ENCODE measurements at places on chromosomes 12 and 14.

- H3K27ac ChIP-seq = no peak overlapping the region
- H3K36me3 ChIP-seq = no peaks in the 10 kb centered on the region
- no peak for DNase-seq
These were observed 4.7 kb downstream of the ASIC1 start for GRCh38 chr12:50061946-50062686.

DNA sequence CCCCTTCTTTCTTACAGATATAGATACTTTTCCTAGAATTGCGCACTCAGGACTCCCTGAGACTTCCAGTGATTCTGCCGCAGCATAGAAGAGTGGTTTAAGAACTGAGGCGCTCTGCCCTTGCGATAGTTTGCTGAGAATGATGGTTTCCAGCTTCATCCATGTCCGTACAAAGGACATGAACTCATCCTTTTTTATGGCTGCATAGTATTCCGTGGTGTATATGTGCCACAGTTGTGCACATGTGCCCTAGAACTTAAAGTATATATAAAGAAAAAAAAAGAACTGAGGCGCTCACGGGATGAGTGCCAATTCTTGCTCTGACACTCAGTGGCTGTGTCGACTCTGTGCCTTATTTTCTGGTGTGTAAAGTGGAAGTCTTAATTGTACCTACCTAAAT is 1.4 kb upstream of the CPM start:
- H3K36me3 ChIP-seq = no peaks in the 10 kb centered on the region
- H3K27me3 ChIP-seq = peaks cover 7% of the 10 kb centered on the region
- no peak overlapping the region for H3K4me3 ChIP-seq
- H3K4me1 ChIP-seq = peaks cover 12% of the 10 kb centered on the region
- no peak overlapping the region for H3K27ac ChIP-seq

- H3K27me3 ChIP-seq = peaks cover 4% of the 10 kb centered on the region
- DNase-seq = no peak
- H3K4me1 ChIP-seq = no peaks in the 10 kb centered on the region
- no peak overlapping the region for H3K27ac ChIP-seq
- H3K36me3 ChIP-seq = no peaks in the 10 kb centered on the region
These were observed 27.7 kb downstream of the PPP1R13B start for GRCh38 chr14:103819503-103820307.

DNA sequence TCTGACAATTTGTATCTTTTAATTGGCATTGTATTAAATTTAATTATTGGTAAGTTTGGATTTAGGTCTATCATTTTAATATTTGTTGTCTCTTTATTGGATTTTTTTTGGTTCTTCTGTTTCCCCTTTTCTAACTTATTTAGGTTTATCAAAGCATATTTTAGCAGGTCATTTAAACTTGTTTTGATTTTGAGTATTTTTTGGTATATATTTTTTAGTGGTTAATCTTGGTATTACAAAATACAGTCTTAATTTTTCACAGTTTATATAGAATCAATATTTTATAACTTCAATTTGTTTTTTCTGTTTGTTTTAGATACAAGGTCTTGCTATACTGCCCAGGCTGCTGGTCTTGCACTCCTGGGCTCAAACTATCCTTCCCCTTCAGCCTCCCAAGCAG is 15.5 kb upstream of the ADGRD1 start:
- H3K27me3 ChIP-seq = no peaks in the 10 kb centered on the region
- H3K36me3 ChIP-seq = no peaks in the 10 kb centered on the region
- no peak overlapping the region for H3K4me3 ChIP-seq
- H3K27ac ChIP-seq = no peak overlapping the region

GRCh38 chr12:11853126-11853525 is 203.7 kb downstream of the ETV6 start:
- H3K4me1 ChIP-seq = peaks cover 47% of the 10 kb centered on the region
- DNase-seq = no peak
- H3K36me3 ChIP-seq = peaks cover 67% of the 10 kb centered on the region
- H3K27ac ChIP-seq = no peak overlapping the region
- H3K4me3 ChIP-seq = no peak overlapping the region

DNA sequence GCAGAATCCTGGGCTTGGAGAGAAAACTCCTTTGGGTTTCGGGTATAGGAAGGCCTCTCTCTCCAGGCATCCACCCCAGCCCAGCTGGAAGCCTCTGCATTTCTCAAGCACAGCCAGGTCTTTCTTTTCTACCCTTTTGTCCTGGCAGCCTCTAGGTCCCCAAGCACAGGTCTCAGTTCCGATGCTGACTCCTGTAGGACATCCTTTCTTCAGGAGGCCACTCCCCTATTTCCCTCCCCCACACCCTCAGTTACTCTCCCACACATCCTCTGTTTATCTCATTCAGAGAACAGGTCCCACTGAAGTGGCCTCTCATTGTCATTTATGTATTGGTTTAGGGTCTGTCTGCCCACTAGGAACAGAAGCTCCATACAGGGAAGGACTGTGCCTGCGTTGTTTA is 352.6 kb downstream of the VRK1 start:
- no peak for DNase-seq
- H3K4me1 ChIP-seq = no peaks in the 10 kb centered on the region
- no peaks in the 10 kb centered on the region for H3K27me3 ChIP-seq
- H3K4me3 ChIP-seq = no peak overlapping the region
- no peak overlapping the region for H3K27ac ChIP-seq

GRCh38 chr14:61525293-61526011 is 169.9 kb upstream of the HIF1A start:
- DNase-seq = peak; percentile 93
- H3K4me1 ChIP-seq = peaks cover 12% of the 10 kb centered on the region
- peak overlapping the region; percentile 56 for H3K27ac ChIP-seq
- no peaks in the 10 kb centered on the region for H3K36me3 ChIP-seq
- H3K27me3 ChIP-seq = no peaks in the 10 kb centered on the region
- H3K4me3 ChIP-seq = no peak overlapping the region

- no peak overlapping the region for H3K4me3 ChIP-seq
- H3K36me3 ChIP-seq = no peaks in the 10 kb centered on the region
- DNase-seq = no peak
- H3K27me3 ChIP-seq = no peaks in the 10 kb centered on the region
- no peak overlapping the region for H3K27ac ChIP-seq
These were observed 172.8 kb upstream of the DYRK2 start for GRCh38 chr12:67475725-67476124.

DNA sequence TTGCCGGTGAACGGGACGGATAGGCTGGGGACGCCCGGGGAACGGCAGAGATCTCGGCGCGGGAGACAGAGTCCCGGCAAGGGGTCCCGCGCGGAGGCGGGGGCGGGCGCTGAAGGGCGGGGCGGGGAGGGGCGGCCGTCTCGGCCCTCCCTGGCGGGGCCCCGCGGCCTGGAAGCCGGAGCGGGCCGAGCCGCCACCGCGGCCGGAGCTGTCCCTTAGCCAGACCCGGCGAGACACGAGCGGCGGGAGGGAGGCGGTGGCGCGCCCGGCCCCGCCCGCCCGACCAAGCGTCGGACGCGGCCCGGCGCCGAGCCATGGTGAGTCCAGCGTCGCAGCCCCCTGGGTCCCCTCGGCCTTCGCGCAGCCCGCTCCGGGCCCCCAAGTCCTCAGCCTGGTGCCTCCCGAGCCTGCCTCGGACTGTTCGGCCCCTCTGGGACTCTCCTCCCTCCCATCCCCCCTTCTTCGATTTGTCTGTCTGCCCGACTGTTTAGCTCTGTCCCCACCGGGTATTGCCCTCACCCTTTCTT is at the start of gene ARHGEF40:
TSS of gene ARHGEF40 (plus strand) at position 222 of the 527 bp plus-strand sequence. CDS start at position 315, 93 bp downstream.
- H3K4me1 ChIP-seq = peaks cover 40% of the 10 kb centered on the region
- peak within 1 kb of the TSS; percentile 94 for H3K27ac ChIP-seq
- H3K4me3 ChIP-seq = peak within 1 kb of the TSS; percentile 95
- peaks cover 11% of the 10 kb centered on the region for H3K27me3 ChIP-seq
- DNase-seq = no peak
- H3K36me3 ChIP-seq = peaks cover 26% of the 10 kb centered on the region

- no peaks in the 10 kb centered on the region for H3K27me3 ChIP-seq
- DNase-seq = no peak
- no peak overlapping the region for H3K27ac ChIP-seq
- no peaks in the 10 kb centered on the region for H3K4me1 ChIP-seq
These were observed 220.4 kb downstream of the NUBPL start for GRCh38 chr14:31781578-31781977.

- H3K27me3 ChIP-seq = no peaks in the 10 kb centered on the region
- no peaks in the 10 kb centered on the region for H3K36me3 ChIP-seq
- H3K4me3 ChIP-seq = no peak overlapping the region
- H3K27ac ChIP-seq = no peak overlapping the region
These were observed 66.9 kb downstream of the ANKS1B start for GRCh38 chr12:99917711-99918402.

- H3K36me3 ChIP-seq = no peaks in the 10 kb centered on the region
- H3K4me1 ChIP-seq = no peaks in the 10 kb centered on the region
- H3K27ac ChIP-seq = no peak overlapping the region
- no peak overlapping the region for H3K4me3 ChIP-seq
- no peaks in the 10 kb centered on the region for H3K27me3 ChIP-seq
These were observed 142.0 kb downstream of the BCL11B start for GRCh38 chr14:99129998-99130397.

GRCh38 chr12:100857971-100858370 is 63.4 kb downstream of the ANO4 start:
- no peaks in the 10 kb centered on the region for H3K36me3 ChIP-seq
- no peaks in the 10 kb centered on the region for H3K27me3 ChIP-seq
- H3K4me1 ChIP-seq = no peaks in the 10 kb centered on the region
- no peak overlapping the region for H3K27ac ChIP-seq
- no peak for DNase-seq

- no peak overlapping the region for H3K4me3 ChIP-seq
- H3K27me3 ChIP-seq = peaks cover 41% of the 10 kb centered on the region
- H3K4me1 ChIP-seq = peaks cover 13% of the 10 kb centered on the region
- no peaks in the 10 kb centered on the region for H3K36me3 ChIP-seq
These were observed 6.0 kb downstream of the VSX2 start for GRCh38 chr14:74245292-74245691.

- no peaks in the 10 kb centered on the region for H3K4me1 ChIP-seq
- no peaks in the 10 kb centered on the region for H3K27me3 ChIP-seq
- H3K4me3 ChIP-seq = no peak overlapping the region
These were observed 501.8 kb downstream of the ETNK1 start for GRCh38 chr12:23126794-23127193.

- no peaks in the 10 kb centered on the region for H3K27me3 ChIP-seq
- H3K4me1 ChIP-seq = no peaks in the 10 kb centered on the region
- H3K27ac ChIP-seq = no peak overlapping the region
- H3K4me3 ChIP-seq = no peak overlapping the region
These were observed 155.5 kb downstream of the PTCSC3 start for GRCh38 chr14:36021030-36021422.

GRCh38 chr12:100229876-100230275 is 29.3 kb downstream of the ACTR6 start:
- peak; percentile 4 for DNase-seq
- H3K27me3 ChIP-seq = no peaks in the 10 kb centered on the region
- H3K4me3 ChIP-seq = no peak overlapping the region
- H3K27ac ChIP-seq = no peak overlapping the region
- H3K4me1 ChIP-seq = no peaks in the 10 kb centered on the region
- peaks cover 12% of the 10 kb centered on the region for H3K36me3 ChIP-seq

DNA sequence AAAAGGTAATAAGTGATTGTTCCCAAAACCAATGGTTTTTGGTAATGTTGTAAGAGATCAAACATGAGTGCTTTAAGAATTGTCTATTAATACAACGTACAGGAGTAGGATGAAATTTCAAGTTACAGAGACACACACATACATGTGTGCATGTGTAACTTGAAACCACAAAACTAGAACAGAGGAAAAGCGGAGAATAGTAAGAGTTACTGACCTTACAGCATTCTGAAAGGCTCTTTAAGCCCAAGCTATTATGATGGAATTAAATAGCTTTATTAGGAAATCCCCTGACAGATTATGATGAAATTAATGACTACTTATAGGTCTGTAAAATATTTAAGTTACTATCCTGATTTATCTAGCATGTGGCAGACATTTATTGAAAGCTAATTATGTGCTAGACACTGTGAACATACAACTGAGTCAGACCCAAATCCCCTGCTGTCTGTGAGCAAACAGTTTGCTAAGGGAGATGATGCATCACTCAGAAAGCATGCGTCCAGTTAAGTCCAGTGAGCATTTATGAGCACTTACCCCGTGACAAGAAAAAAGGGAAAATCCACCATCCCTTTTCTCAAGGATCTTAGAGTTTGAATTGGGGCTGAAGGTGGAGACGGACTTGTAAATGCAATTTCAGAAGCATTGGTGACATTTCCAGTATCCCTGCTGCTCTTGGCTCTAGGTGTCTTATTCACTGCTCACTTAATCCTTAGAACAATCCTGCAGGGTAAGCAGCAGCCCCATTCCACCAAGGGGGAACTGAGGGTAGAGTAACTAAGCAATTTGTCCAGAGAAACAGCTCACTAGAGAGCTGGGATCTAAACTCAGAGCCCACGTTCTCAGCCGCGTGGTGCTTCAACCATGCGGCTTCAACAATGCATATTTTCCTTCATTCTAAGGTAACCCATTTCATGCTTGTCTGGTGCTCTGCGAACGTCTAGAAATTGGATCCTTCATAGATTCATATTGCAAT is 117.4 kb downstream of the EML1 start:
- H3K4me3 ChIP-seq = no peak overlapping the region
- H3K27me3 ChIP-seq = no peaks in the 10 kb centered on the region
- DNase-seq = no peak
- H3K27ac ChIP-seq = no peak overlapping the region
- no peaks in the 10 kb centered on the region for H3K4me1 ChIP-seq

DNA sequence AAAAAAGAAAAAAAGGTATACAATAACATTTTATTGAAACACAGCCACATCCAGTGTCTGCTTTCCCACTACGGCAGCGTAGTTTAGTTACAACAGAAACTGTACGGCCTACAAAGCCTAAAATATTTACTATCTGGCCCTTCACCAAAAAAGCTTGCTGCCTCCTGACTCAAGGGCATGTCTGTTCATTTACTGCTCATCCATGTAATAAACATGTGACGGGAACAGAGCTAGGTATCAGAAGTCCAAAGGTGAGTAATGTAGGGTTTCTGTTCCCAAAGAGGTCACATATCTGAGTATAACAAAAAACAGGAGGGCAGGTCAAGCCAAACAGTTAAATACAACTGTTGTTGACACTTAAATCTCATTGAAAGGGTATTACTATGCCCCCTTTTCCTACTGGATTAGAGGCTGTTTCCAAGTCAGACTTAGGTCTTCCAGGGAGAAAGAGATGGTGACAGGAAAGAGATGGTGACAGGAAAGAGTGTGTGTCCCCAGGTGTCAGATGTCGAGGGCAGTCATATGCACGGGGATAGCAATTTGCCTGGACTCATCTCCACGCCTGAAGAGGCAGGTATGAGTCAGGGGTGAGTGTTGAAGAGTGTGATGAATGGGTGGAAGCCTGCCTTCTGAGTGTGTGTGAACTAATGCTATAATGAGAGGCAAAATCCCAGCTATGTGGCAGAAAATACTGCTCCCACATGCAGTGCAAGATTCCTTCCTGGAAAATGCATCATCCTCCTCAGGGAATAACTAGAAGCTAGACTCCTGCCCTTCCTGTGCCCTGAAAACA is 77.7 kb downstream of the MAP3K9 start:
- no peaks in the 10 kb centered on the region for H3K4me1 ChIP-seq
- no peaks in the 10 kb centered on the region for H3K27me3 ChIP-seq
- no peak overlapping the region for H3K4me3 ChIP-seq
- no peak for DNase-seq
- H3K36me3 ChIP-seq = no peaks in the 10 kb centered on the region

Data from CD14-positive monocyte (primary cell).